ENCODE measurements at places on chromosomes 12 and 14. TPM values are rescaled to one million over a fixed set of nuclear protein-coding genes. Genes with fewer than 3 reads are reported as not detected.

The SSTR1 gene
- 214 TPM for total RNA-seq

The MLF2 gene
- total RNA-seq, result 280 TPM

The WNT1 gene
- not detected for total RNA-seq

The TAS2R7 gene
- not detected for total RNA-seq

The CCDC196 gene
- not detected for total RNA-seq

The KRT71 gene
- not detected for total RNA-seq

The PLEKHG7 gene
- not detected for total RNA-seq

The HOXC12 gene
- total RNA-seq, result not detected

The FRS2 gene
- 26.5 TPM for total RNA-seq

The KRT73 gene
- not detected for total RNA-seq

The SCFD1 gene
- 126 TPM for total RNA-seq

The KLRC2 gene
- total RNA-seq, result not detected

The A2ML1 gene
- total RNA-seq, result not detected

The CCDC184 gene
- total RNA-seq, result 0.86 TPM
